GM23338 (cell line): ENCODE measurements at places on chromosomes 16 and 17. TPM values are rescaled to one million over a fixed set of nuclear protein-coding genes. Genes with fewer than 3 reads are reported as not detected.
A peak's percentile ranks its signal among the peaks of the same experiment; 100 is the strongest.

DNA sequence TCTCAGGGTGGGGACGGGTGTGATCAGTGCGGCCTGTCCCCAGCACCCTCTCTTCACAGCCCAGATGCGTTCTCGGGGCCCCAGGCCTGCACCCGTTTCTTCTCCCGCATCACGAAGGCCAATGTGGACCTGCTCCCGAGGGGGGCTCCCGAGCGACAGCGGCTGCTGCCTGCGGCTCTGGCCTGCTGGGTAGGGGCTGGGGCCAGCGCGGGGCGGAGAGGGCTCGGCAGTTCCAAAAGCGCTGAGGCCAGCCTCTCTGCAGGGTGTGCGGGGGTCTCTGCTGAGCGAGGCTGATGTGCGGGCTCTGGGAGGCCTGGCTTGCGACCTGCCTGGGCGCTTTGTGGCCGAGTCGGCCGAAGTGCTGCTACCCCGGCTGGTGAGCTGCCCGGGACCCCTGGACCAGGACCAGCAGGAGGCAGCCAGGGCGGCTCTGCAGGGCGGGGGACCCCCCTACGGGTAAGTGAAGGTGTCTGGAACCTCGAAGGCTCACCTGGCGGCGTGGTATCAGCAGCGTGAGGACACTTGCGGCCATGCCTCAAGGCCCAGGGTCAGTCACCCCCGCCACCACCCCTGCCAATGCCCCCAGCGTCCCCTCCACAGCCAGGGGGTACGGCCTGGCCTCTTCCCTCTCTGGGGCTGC is 4.4 kb downstream of the MSLN start:
- no peaks in the 10 kb centered on the region for H3K4me1 ChIP-seq
- H3K27ac ChIP-seq, result no peak overlapping the region
- H3K27me3 ChIP-seq, result no peaks in the 10 kb centered on the region
- H3K36me3 ChIP-seq, result no peaks in the 10 kb centered on the region
- no peak for DNase-seq

DNA sequence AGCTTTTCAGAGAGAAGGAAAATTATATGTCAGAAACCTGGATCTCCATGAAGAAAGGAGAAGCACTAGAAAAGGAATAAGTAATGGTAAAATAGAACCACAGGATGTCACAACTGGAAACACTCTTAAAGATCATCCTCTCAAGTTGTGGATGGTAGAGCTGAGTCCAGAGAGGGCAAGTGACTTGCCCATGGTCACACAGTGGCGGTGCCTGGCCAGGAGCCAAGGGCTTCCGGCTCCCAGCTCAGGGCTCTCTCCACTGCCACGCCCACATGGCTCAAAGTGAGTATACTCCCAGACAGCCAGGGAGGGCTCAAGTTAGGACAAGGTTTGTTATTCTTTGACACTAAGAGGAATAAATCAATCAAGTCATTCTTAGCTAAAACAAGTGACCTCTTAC is 159.8 kb downstream of the COPRS start:
- no peaks in the 10 kb centered on the region for H3K4me1 ChIP-seq
- no peak for DNase-seq
- H3K4me3 ChIP-seq, result no peak overlapping the region
- H3K27ac ChIP-seq, result no peak overlapping the region

DNA sequence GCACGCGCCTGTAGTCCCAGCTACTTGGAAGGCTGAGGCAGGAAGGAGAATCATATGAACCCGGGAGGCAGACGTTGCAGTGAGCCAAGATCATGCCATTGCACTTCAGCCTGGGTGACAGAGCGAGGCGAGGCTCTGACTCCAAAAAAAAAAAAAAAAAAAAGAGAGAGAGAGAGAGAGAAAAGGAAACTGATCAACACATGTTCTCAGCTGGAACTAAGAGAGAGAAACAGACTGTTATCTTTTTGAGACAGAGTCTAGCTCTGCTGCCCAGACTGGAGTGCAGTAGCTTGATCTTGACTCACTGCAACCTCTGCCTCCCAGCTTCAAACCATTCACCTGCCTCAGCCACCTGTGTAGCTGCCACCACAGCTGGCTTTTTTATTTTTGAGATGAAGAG is 60.4 kb downstream of the STH start:
- no peak for DNase-seq
- no peak overlapping the region for H3K27ac ChIP-seq

DNA sequence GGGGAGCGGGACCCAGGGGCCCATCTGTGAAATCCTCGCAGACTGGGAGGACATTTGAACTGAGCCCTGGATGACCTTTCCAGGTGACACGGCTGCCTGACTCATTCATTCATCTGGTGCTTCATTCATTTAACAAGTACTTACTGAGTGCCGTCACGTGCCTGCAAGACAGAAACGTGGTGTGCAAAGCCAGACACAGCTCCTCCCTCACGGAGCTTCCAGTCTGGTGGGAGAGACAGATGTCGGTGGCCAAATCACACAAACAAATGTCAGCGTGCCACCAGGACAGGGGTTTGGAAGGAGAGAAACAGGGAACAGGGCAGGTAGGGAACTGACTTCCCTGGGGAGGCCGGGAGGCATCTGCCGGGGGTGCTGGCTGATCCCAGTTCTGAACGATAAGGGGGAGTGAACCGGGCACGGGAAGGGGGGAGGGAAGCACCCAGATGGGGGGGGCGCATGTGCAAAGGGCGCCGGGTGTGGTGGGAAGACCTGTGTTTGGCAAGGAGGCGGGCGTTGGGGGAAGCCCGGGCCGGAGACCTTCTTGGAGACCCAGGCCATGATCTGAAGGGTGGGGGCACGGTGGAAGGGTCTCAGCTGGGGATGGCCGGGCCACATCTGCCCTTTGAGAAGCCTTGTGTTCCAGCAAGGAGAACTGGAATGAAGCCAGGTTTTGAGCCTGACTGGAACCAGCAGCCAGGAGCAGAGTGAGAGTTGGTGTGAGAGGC is 93.6 kb upstream of the CIBAR2 start:
- no peak overlapping the region for H3K4me3 ChIP-seq
- H3K27ac ChIP-seq, result 0 out of 2 replicates have a peak overlapping the region, but pooled peaks have one; percentile 66
- no peaks in the 10 kb centered on the region for H3K27me3 ChIP-seq
- no peak for DNase-seq
- H3K36me3 ChIP-seq, result no peaks in the 10 kb centered on the region

DNA sequence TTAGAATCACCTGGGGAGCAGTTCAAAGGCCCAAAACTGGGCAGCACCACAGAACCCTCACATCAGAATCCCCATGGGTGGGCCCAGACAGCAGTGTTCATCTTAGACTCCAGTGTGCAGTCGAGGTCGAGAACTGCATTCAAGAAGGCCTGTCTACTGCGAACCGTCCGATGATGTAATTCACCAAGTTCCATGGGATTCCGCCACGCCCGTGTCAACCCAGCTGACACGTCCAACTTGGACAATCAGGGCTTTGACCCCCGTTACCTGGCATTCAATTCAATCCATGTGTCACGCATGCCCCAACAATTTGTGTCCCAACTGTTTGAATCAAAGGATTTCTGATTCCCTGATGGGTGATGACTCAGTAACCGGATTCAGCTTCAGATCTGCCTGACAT is 9.2 kb downstream of the HSBP1 start:
- peaks cover 23% of the 10 kb centered on the region for H3K4me1 ChIP-seq
- H3K27me3 ChIP-seq, result no peaks in the 10 kb centered on the region
- no peak for DNase-seq
- no peak overlapping the region for H3K27ac ChIP-seq
- H3K36me3 ChIP-seq, result no peaks in the 10 kb centered on the region

Gene HLF
- total RNA-seq, result 0.28 and 0.35 TPM in 2 replicates

DNA sequence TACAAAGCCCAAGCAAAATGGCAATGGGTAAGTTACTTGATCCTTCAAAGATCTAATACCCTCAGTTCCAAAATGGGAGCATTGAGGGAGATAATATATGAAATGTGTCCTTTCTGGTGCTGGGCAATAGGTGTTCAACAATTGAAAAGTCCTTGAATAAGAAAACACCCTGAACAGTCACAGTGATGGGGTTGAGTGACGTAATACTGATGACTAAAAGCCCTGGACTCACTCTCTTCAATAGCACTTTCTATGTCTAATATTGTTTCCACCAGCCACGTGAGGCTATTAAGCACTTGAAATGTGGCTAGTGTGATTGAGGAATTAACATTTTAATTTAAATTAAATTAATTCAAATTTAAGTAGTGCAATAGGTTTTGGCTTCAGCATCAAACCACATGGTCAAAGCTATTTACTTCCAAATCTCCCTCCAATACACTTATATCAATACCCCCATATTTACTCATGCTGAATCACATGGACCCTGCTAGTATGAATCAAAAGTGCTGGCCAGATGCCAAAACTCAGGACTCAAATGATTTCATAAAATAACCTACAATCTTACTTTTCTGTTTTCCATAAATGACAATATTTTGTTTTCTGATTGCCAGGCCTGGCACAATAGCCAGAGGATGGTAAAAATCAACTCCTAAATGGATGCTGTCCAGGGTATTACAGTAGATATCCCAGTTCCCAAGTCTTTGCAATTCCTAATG is 516.2 kb downstream of the HAPSTR1 start:
- H3K4me3 ChIP-seq, result no peak overlapping the region
- no peaks in the 10 kb centered on the region for H3K36me3 ChIP-seq
- H3K27me3 ChIP-seq, result no peaks in the 10 kb centered on the region
- no peak for DNase-seq

GRCh38 chr17:34365340-34365739 is 2.3 kb upstream of the CCL1 start:
- H3K27me3 ChIP-seq, result no peaks in the 10 kb centered on the region
- H3K4me1 ChIP-seq, result no peaks in the 10 kb centered on the region

Gene KIAA0513
- 7.8 and 8.7 TPM in 2 replicates for total RNA-seq

DNA sequence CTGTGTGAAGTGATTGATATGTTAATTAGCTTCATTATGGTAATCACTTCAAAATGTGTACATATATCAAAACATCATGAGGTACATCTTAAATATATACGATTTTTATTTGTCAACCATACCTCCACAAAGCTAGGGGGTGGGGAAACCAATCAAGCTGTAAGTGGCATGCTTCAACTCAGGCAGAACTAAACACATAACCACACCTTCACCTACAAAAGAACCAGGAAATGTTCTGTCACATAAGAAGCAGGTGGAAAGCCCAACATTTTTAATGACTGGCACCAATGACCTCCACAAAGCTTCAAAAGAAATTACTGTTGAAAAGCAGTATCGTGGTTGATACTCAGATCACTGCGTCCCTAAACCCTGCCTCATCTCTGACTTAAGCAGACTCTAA is 867.7 kb upstream of the EEF2KMT start:
- H3K4me1 ChIP-seq, result no peaks in the 10 kb centered on the region; the same call in 1 of the 2 replicates
- no peak for DNase-seq
- H3K36me3 ChIP-seq, result 0 out of 2 replicates have a peak, but pooled peaks cover 3% of the 10 kb centered on the region
- no peaks in the 10 kb centered on the region for H3K27me3 ChIP-seq

Gene TBX21
- total RNA-seq, result not detected in 2 replicates

DNA sequence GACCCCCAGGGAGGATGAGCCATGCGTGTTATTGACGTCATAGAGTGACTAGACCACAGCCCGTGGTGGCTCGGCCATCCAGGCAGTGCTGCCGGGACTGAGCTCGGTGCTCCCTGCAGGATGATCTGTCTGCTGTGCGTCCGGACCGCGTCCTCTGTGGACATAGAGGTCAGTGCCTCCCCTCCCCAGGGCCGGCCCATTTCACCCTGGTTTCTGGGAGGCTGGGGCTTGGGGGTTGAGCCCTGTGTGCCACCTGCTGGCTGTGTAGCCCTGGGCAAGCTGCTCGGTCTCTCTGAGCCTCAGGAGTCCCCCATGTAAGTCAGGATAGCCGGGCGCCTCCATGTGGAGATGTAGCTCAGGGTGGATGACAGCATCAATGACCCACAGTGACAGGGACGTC is 8.3 kb downstream of the TSC2 start:
- H3K27ac ChIP-seq, result no peak overlapping the region
- no peaks in the 10 kb centered on the region; the same call in 1 of the 2 replicates for H3K36me3 ChIP-seq
- DNase-seq, result no peak
- H3K27me3 ChIP-seq, result no peaks in the 10 kb centered on the region

GRCh38 chr17:75637143-75637538 is 3.9 kb downstream of the SMIM5 start:
- H3K4me1 ChIP-seq, result peaks cover 9% of the 10 kb centered on the region
- no peak overlapping the region for H3K27ac ChIP-seq
- DNase-seq, result no peak
- no peaks in the 10 kb centered on the region for H3K36me3 ChIP-seq
- no peaks in the 10 kb centered on the region for H3K27me3 ChIP-seq
- H3K4me3 ChIP-seq, result no peak overlapping the region

Gene SOX9
- total RNA-seq, result 4.4 and 5.8 TPM in 2 replicates
